ELR (cell line): ENCODE measurements at places on chromosomes 16 and 17.

DNA sequence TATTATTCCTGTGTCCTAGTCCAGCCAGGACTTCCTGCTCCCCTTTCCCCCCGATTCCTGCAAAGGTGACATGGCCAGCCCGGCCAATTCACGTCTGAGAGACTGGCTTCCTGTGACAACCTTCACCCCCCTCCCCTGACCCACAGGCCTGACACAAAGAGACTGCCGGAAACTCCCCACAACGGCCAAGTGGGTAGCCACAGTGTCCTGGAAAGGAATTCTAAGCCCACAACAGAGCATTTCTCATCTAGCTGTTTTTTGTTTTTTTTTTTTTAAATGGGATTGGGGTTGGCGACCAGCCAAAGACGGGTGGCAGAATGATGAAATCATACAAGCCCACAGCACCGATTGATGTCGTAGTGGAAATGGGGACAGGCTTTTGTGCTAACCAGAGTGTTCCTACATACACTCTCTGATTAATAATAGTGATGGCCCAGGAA lies 2.8 kb upstream of the XAF1 start:
- peak; percentile 84 for DNase-seq

DNA sequence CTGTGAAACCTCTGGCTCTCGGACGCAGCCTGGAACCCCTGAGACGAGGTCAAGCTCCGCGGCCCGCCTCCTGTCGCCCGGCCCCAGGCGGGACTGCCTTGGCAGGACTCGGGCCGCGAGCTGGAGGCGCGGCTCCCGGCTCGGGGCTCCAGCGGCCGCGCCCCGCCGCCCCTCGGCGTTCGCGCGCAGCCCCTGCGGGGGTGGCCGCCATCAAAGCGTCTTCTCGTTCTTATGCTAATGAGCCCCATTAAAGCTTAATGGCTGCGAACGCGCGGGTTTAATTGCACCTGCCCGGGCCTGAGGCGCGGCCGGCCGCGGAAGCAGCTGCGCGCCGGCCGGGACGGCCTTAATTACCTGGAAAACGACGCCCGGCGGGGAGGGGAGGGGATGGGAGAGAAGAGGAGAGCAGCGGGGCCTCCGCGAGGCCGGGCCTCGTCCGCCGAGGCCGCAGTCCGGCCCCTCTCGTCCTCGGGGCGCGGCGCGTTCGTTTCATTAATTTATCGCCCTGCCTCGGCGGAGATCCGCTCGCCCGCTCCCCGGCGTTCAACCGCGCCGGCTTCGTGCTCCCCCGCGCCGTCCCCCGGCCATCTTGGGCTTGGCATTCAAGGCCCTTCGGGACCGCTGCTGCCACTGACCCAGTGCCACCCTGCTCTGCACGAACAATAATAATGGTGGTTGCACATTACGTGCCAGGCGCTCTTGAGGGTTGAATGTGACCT lies 19.2 kb downstream of the RAI1 start:
- no peak for DNase-seq

DNA sequence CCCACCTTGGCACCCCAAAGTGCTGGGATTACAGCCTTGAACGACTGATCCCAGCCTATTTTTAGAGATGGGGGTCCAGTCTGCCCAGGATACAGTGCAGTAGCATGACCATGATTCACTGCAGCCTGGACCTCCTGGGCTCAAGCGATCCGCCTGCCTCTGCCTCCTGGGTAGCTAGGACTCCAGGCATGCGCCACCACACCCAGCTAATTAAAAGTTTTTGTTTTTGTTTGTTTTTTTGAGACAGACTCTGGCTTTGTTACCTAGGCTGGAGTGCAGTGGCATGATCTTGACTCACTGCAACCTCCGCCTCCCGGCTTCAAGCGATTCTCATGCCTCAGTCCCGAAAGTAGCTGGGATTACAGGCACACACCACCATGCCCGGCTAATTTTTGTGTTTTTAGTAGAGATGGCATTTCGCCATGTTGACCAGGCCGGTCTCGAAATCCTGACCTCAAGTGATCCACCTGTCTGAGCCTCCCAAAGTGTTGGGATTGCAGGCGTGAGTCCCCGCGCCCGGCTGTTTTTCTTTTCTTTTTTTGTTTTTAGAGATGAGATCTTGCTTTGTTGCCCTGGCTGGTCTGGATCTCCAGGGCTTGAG lies 2.3 kb upstream of the PAFAH1B1 start:
- no peak for DNase-seq

GRCh38 chr17:58248955-58249269 lies 10.5 kb downstream of the LPO start:
- DNase-seq, result no peak

GRCh38 chr17:50853015-50853615 lies 13.0 kb downstream of the TOB1 start:
- DNase-seq, result no peak

- DNase-seq, result no peak
Observed at GRCh38 chr17:79855331-79856124, 16.3 kb upstream of the CBX4 start.

DNA sequence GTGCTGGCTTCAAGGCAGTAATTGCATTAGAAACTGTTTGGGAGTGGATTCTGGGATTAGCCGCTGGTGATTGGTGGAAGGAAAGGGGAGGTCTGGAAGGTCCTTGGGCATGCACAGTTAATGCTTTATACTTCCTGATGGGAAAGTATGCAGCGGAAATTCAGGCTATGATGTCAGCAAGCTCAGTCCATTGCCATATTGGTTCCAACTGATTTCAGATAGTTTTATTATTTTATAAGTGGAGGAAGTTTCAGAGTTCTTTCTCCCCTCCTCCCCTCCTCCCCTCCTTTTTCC lies 8.1 kb upstream of the CMTR2 start:
- no peak for DNase-seq

DNA sequence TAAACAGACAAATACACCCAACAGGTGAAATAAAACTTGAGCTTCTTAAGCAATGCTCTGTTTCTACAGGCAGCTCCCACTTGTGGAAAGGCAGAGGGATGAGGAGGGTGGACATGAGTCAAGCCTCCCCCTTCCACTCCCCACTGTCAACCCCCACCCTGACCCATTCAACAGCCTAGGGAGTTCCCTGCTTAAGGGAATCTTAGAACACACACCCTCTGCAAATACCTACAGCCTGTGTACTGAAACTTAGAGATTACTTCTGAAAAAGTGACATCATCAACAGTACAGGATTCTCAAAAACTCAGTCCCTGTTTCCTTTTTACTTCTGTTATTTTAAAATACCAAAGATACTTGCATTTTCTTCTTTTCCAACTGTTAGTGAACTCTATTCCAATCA lies 345.4 kb downstream of the SOX9 start:
- peak; percentile 95 for DNase-seq

- DNase-seq, result no peak
Observed at GRCh38 chr17:65609286-65609685, 47.8 kb upstream of the AXIN2 start.

GRCh38 chr17:58331815-58332777 lies 3.5 kb upstream of the TSPOAP1 start:
- DNase-seq, result no peak

DNA sequence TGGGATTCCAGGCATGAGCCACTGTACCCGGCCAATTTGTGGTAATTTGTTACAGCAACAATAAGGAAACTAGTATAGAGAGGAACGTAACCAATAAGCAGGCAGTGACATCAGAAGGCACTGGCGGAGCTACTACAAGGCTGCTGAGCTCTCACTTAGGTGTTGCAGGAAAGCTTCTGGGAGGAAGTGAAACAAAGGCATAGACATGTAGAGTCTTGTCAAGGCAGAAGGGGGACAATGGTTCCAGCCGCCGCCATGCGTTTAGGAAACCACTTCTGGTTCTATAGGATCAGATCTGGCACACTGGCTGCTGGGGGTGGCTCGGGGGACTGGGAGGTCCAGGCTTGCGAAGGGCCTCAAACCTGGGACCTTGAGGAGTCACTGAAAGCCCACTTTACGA lies 9.4 kb upstream of the CPSF4L start:
- DNase-seq, result no peak

DNA sequence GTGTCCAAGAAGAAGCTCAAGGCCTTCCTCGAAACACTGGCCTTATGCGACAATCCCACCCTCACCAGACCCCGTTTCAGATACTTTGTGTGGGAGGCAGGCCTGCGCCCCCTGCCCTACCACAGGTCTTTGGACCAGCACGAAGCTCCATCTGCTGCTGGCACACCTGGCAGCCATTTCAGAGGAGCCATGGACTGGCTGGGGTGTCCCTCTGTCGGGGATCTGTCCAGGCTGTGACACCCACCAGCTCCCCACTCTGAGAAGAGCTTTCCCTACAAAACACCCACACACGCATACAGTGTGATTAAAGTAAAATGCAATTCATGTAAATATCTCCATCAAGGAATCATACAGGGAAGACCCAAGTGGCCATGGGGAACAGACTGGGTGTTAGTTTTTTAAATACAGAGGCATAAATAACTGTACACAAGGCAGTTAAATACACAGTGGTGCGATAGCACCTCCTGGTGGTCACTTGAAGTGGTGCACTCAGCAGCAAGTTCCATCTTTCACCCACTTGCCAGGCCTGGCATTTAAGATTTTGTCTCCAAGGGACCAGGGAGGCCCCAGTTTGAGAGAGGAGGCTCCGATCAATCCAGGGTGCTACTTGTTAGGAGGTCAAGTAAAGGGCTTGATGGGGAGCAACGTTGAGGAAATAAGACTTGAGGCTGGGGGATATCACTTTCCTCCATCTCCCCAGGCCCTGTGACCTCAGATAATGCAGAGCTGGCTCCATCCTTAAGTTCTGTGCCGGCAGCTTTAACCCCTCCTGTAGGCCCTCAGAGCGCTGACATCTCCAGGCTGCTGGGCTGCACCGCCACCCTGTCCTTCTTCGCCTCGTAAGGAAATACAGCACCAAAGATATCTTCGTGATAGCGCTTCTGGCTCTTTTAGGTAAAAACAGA lies 43.6 kb downstream of the NOS2 start:
- DNase-seq, result peak; percentile 57

DNA sequence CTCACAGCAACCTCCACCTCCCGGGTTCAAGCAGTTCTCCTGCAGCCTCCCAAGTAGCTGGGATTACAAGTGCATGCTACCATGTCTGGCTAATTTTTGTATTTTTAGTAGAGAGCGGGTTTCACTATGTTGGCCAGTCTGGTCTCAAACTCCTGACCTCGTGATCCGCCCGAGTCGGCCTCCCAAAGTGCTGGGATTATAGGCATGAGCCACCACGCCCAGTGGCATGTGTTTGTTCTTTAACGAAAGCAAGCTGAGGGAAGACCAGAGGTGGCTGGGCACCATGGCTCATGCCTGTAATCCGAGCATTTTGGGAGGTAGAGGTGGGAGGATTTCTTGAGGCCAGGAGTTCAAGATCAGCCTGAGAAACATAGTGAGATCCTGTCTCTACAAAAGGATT lies 18.1 kb downstream of the TNFRSF13B start:
- DNase-seq, result no peak

GRCh38 chr16:79101491-79101890 lies 499.0 kb downstream of the MAF start:
- DNase-seq, result no peak

DNA sequence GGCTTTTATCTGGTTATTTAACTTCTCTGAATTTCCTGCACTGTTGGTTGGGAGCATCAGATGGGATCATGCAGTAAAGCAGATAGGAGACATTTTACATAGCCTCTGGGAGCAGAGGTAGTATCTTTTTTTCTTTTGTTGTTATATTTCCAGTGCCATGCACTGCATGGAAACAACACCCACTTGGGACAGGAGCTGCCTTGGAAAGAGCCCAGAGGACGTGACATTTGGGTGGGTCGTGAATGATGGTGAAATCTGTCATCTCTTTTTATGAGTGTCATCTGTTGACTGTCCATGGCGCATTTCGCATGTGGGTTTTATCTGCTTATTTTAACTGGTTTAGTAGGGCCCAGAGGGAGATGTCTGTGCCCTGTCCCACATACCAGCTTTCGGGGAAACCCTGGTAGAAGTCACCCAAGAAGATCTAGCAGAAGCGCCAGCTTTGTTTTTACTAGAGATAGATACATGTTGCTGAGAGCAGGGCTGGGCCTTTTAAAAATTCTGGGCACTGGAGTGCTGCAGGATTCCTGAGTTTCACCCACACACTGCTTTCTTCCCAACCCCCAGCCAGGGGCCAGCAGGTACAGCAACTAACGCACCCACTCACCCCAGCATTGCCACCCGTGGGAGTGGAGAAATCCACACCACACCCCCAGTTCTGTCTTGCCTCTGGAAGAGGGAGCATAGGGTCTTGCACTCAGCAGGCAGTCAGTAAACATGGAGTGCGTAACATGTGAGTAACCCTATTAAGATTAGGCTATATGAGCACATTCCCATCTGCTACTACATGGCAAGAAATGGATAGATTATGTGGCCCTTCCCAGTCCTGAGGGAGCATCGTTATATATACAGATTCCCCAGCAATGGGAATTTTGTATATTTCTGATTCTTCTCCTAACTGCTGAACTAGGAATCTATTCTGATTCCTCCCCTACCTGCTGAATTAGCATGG lies 8.4 kb upstream of the TERF2 start:
- DNase-seq, result no peak

GRCh38 chr16:10897134-10897533 lies 20.1 kb downstream of the CIITA start:
- no peak for DNase-seq

GRCh38 chr17:83203073-83203471 lies 123.7 kb downstream of the METRNL start:
- DNase-seq, result peak; percentile 100

DNA sequence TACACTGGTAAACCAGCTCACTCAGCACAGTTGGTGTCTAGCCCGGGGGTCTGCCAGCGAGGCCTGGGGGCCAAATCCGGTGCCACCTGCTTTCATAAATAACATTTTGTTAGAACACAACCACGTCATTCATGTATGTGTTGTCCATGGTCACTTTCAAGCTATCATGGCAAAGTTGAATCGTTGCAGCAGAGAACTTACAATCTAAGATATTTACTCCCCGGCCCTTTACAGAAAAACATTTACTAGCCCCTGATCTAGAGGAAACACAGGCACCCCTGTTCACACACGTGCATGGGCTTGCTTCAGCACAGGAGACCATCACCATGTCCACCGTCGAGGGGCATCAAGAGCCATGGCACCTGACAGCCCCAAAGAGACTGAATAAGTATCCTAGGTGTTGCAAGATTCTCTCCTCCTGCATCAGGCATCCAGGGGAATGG lies 111.4 kb upstream of the DNAH9 start:
- DNase-seq, result no peak

- peak; percentile 95 for DNase-seq
Observed at GRCh38 chr17:40283662-40284061, 4.0 kb upstream of the CDC6 start.
